T1000 (cell line): ENCODE measurements at places on chromosomes 6 and 20.

- no peak for DNase-seq
Observed at GRCh38 chr20:43723735-43724134, 3.1 kb downstream of the GTSF1L start.

DNA sequence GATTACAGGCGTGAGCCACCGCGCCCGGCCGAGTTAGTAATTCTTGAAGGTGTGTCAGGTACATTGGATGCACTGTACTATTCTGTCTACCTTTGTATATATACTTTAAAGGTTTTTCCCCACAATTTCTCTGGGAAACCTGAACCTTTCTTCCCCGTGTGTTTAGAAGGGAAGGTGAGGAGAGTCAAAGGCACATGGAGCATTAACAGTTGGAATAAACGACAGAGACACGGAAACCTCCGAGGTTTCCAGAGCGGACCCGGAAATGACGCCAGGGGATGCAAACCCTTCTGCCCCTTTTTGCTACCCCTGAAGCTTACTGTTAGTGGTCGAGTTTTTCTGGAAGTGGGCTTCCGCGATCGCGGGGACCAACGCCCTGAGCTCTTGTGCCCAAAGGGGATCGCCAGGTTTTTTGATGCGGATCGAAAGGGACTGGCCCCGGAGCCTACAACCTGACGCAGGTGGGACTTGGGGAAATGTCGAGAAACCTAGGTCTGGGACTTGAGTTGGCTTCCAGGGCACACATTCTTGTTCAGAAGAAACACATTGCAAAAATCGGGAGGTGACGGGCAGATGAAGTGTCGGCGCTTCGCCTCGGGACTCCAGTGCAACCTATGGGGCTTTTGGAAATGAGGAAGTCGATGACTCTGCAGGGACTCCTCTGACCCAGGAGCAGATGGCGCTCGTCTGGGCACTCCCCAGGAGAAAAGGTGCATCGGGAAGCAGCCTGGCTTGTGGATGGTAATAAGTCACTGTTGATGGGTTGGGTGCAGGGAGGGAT lies 218.2 kb downstream of the OR2B2 start:
- DNase-seq: no peak

- DNase-seq: no peak
Observed at GRCh38 chr20:48662711-48663110, 165.1 kb downstream of the PREX1 start.

DNA sequence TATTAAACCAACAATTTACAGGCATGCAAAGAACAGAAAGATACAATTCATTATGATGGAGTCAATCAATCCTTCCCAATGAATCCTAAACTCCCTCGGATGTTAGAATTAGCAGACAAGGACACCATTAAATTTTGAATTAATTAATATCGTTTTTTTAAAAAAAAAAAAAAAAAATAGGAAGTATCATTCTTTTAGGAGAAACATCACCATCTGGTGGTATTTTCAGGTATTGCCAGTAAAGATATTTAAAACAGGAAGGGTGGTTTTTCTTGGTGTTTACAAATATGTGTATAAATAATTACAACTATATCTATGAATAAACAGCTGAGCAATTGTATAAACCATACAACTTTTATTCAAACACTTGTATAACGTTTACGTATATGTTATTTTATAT lies 564.4 kb downstream of the HAO1 start:
- no peak for DNase-seq

DNA sequence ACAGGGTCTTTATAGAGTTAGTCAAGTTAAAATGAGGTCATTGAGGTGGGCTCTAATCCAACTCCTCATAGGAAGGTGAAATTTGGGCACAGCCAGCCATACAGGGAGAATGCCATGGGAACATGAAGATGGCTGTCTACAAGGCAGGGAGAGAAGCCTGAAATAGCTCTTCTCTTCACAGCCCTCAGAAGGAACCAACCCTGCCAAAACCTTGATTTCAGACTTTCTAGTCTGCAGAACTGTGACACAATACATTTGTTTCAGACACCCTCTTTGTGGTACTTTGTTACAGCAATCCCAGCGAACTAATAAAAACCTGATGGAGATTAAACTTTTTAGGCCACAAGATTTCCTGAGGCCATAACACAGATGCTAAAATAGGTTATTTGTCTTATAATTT lies 43.1 kb upstream of the HECA start:
- no peak for DNase-seq

DNA sequence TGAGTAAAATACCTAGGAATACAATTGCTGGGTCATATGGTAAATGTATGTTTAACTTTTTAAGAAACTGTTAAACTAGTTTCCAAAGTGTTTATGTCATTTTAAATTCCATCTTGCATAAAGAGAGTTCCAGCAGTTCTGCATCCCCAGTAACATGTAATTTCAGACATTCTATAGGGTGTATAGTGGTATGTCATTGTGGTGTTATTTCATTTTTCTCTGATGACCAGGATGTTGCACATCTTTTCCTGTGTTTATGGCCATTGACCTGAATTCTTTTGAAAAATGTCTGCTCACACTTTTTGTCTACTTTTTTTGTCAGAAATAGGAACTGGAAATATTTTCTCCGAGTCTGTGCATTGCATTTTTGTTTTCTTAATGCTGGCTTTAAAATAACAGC lies 128.9 kb downstream of the TMEM200A start:
- no peak for DNase-seq

- DNase-seq: no peak
Observed at GRCh38 chr6:83536034-83536646, 23.8 kb downstream of the PRSS35 start.
